CD4-positive, alpha-beta T cell treated with Interleukin-1 beta for 1 hour (primary cell): ENCODE measurements at places on chromosomes 6 and 20.

- no peak for DNase-seq
Observed at GRCh38 chr20:16279320-16279719, 293.9 kb downstream of the KIF16B start.

GRCh38 chr6:52815167-52816092 is 11.8 kb upstream of the GSTA1 start:
- DNase-seq: peak; percentile 44

DNA sequence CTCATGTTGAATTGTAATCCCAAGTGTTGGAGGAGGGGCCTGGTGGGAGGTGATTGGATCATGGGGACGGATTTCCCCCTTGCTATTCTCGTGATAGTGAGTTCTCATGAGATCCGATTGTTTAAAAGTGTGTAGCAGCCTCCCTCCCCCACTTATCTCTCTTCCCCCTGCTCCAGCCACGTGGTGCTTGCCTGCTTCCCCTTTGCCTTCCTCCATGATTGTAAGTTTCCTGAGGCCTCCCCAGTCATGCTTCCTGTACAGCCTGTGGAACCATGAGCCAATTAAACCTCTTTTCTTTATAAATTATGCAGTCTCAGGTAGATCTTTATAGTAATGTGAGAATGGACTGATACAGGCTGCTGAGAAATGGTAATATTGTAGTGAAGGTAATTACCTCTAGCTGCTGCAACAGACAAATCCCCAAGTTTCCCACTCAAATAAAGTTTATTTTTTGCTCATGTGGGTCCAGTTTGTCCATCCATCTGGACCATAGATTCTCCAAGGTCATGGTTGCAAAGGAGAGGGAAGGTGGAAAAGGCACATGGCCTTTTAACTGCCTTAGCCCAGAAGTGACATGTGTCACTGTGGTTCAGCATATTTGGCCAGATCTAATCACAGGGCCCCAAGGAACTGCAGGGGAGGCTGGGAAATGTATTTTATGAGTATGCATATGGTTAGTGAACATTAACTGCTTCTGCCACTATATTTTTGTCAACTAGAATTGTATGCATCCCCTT is 89.2 kb downstream of the TRMT11 start:
- no peak for DNase-seq

DNA sequence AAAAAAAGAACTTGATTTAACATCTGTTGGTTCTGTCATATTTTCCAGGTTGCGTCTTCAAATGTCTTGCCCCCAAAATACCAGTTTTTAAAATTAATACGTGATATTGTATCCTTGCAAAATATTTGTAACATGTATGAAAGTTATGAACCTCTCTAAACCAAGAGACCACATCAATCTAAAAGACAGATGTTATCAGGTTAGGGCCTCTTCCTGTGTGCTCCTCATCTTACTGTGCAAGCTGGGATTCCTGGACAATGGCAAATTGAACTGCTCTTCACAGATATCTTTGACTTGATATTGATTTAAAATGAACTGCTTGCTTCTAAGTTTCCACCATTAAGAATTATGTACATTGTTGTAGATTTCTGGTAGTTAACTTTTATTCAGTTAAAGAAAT is 9.6 kb downstream of the TMEM239 start:
- DNase-seq: no peak

GRCh38 chr6:14917109-14917910 is 328.6 kb upstream of the JARID2 start:
- DNase-seq: no peak

GRCh38 chr20:4059606-4060005 is 44.2 kb upstream of the RNF24 start:
- no peak for DNase-seq

DNA sequence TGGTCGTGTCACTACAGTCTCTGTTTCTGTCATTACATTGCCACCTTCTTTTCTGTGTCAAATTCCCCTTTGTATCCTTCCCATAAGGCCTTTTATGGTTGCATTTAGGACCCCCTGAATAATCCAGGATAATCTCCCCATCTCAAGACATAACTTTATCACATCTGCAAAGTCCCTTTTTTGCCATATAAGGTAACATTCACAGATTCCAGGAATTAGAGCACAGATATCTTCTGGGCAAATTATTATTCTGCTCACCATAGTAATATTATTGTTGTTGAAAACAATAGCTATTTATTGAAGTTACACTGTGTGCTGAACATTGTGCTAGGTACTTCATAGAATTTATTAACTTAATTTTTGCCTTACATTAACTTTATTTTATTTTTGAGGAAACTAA is 159.1 kb downstream of the TFAP2B start:
- DNase-seq: no peak

- no peak for DNase-seq
Observed at GRCh38 chr6:116189472-116189871, 63.5 kb upstream of the COL10A1 start.

DNA sequence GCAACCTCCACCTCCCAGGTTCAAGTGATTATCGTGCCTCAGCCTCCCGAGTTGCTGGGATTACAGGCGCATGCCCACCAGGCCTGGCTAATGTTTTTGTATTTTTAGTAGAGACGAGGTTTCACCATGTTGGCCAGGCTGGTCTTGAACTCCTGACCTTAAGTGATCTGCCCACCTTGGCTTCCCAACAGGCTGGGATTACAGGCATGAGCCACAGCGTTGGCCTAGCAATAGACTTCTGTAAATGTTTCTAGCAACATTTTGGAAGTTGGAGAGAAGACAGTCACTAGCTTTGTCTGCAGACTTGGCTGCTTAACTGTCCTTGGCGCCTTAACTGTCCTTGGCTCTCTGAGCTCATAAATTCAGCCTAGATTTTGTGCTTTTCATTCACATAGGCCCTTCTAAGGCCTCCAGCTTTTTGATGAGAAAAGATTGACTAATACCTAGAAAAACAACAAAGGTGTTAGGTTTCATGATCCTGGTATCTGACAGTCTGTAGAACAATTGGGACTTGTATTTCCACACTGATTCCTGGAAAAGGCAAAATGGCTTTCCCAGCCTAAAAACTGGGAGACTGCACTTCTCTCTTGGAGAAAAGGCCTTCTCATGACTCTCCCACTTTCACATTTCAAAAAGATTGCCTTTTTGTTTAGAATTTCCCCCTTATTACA is 49.7 kb downstream of the OR2B2 start:
- DNase-seq: no peak

- no peak for DNase-seq
Observed at GRCh38 chr6:56949925-56950495, 4.9 kb upstream of the BEND6 start.

DNA sequence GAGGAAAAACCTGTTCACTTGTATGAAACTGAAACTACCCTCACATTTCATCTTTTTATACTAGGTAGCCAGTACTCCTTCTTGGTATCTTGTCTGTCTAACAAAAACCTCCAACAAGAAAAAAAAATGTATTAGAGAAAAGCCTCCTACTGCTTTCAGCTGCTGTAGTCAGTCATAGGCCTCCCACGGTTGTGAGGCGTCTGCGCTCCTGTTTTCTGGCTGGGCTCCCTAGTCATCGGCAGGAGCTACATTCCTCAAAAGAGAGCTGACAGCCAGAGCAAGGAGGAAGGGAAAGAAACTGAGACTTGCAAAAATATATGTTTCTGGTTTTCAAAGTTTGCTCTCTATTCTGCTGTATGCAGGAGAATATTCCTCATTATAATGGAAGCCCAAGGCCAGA is 517.0 kb downstream of the LMBRD1 start:
- no peak for DNase-seq

GRCh38 chr20:59071216-59071615 is 28.6 kb upstream of the PRELID3B start:
- no peak for DNase-seq

DNA sequence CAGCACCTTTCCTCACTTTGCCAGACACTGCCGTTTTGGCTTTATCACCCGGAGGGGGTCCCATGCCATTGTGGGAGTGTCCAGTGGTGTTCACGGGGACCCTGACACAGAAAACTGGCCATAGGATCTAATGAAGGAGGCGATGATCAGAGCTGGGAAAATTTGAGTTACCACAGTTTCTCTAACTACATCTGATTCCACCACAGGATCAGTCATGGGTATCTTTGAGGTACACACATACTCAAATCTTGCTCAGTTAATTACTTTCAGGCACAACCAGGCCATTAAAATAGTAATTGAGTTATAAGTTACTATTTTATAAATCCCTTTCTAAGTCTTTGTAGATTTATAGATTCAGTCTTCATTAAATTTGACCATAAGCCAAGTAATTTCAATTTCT is 215.1 kb downstream of the PRL start:
- DNase-seq: no peak

GRCh38 chr6:13256266-13257001 is 71.9 kb downstream of the TBC1D7 start:
- no peak for DNase-seq

DNA sequence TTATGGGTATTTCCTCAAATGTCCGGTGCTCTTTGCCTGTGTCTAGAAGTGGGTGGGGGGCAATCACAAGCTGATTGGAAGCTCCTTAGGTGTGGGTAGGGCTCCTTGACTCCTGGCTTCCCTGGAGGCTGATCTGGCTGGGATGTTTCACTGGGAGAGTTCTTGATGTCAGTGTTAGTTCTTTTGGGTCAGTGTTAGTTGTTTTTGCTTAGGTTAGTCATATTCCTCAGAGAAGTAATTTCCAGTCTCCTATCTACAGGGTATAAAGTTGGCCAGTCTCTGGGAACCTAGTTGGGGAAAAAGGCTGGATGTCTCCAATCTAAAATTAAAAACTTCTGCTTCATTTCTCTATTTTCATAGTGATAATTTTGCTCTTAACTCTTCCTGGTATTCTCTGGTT is 23.6 kb downstream of the CDC5L start:
- DNase-seq: no peak

DNA sequence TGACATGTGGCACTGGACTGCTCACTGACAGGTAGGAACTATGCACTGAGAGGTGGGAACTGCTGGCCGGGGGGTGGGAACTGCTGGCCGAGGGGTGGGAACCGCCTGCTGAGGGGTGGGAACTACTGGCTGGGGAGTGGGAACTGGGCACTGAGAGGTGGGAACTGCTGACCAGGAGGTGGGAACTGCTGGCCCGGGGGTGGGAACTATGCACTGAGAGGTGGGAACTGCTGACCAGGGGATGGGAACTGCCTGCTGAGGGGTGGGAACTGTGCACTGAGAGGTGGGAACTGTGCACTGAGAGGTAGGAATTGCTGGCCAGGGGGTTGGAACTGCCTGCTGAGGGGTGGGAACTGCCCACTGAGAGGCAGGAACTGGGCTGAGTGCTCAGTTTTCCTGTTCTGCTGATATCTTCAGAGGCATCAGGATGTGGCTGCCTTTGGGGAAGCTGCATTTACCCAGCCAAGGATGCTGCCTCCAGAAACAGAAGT is 90.2 kb downstream of the THBS2 start:
- DNase-seq: no peak
